ENCODE measurements at places on chromosomes 13 and 19.

GRCh38 chr13:113743366-113744195, 15.4 kb upstream of the TMEM255B start:
- no peak for DNase-seq

- no peak for DNase-seq
Observed at GRCh38 chr19:40365613-40366401, 17.3 kb downstream of the PLD3 start.

GRCh38 chr19:52343548-52343947, 7.5 kb downstream of the ZNF610 start:
- peak; percentile 2 for DNase-seq

GRCh38 chr13:23965346-23965745, 68.0 kb upstream of the C1QTNF9B start:
- DNase-seq: no peak

DNA sequence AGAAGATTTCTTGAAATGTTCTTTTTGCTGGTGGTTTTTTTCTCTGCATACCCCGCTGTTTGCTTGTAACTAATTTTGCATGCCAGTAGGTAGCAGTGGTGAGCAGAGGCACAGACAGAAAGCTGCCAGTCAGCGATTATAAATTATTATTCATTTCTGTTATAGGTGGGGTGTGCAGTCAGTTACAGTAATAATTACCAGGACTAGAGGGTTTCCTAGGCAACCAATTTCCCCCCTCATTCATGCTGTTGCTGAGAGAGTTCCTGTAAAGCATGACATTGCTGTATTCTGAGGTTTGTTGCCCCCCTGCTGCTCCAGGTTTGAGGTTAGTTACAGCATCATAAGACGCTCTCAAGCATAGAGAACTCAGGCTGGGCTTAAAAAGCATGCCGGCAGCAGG, 104.5 kb downstream of the URI1 start:
- DNase-seq: no peak

DNA sequence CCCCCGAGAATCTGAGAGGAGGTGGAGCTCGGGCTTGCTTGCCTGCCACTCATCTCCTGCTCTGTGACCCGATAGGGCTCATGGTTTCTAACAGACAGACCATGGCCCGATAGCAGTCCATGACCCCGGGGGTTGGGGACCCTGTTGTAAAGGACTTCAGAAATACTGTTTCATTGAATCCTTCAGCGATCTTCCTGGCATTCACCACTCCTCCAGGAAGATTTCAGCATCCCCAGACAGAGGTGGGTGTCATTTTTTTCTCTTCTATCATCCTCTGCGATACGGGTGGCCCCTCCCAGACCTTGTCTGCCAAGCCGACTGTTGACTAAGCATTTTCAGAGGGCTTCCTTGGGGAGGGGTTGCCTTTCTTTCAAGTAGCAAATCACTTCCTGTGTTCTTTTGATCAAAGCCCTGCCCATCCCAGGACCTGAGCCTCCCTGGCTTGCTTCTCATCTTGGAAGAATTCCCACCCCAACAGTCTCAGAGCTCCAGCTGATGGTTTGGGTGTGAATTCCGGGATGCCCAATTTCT, 1.7 kb downstream of the MYO1F start:
- DNase-seq: no peak

- DNase-seq: no peak
Observed at GRCh38 chr19:50708179-50708879, 11.3 kb downstream of the SHANK1 start.

DNA sequence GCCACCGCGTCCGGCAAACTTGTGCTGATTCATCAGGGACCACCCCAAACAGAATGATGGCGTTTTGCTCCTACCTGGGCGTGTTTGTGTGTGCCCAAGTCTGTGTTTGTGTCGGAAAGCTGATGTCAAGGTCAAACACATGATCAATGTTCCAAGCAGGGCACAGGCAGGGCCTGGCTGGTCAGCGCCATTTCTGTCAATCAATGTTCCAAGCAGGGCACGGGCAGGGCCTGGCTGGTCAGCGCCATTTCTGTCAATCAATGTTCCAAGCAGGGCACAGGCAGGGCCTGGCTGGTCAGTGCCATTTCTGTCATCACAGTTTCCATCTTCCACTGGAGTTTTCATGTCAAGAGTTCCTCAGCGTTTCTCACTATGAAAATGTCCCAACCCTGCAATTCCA, 14.9 kb upstream of the GRTP1 start:
- no peak for DNase-seq

- DNase-seq: no peak
Observed at GRCh38 chr19:28685802-28686201, 527.1 kb downstream of the UQCRFS1 start.

- DNase-seq: no peak
Observed at GRCh38 chr13:105969761-105970160, 565.7 kb downstream of the EFNB2 start.

GRCh38 chr13:60398379-60398891, 1.4 kb downstream of the TDRD3 start:
- DNase-seq: no peak

- DNase-seq: no peak
Observed at GRCh38 chr19:2546128-2547032, 70.5 kb downstream of the GADD45B start.

DNA sequence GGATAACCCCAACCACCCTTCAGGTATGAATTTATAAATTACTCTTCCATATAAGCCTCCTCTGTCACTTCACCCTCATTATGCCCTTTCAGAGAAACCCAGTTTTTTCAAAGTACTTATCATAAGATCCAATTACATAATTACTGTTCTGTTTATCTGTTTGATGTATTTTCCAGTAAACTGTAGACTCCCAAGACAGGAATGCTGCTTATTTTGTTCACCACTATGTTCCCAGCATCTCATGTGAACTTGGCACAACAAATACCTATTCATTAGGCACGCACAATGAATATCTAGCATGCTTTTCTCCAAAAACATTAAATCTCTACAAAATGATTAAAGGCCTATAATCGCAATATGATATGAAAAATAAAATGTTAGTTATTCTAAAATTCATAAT, 13.2 kb downstream of the ENOX1 start:
- DNase-seq: no peak

- DNase-seq: no peak
Observed at GRCh38 chr13:109182777-109183465, 553.5 kb downstream of the MYO16 start.

DNA sequence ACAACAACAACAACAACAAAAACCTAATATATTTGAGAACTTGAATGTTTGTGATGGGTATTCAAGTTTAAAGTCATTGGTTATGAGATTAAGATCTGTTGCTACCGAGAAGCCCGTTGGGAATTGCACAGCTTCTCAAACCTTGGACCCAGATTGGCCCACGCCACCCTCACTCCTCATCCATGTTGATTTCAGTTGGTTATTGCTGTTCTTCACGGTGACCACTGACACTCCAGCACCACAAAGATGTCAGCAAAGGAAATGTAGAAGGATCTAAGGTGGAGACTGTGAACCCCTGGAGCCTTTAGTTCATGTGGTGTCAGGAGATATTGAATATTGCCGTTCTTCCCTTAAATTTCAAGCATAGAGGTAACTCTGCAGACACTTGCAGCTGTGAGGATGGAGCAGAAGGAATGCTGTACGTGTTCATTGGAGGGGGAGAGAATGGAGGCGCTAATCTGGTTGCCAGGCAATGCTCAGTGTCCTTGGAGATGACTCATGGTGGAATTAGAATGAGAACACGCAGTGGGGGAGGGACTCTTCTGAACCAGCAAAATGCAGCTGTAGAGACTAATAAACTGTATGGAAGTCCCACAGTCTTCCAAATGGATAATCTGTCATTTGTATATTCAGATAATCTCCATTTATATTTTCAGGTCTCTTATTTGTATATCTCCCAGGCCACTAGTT, 20.8 kb upstream of the ZNF835 start:
- no peak for DNase-seq

- no peak for DNase-seq
Observed at GRCh38 chr19:37413313-37414084, 42.6 kb downstream of the ZNF527 start.

DNA sequence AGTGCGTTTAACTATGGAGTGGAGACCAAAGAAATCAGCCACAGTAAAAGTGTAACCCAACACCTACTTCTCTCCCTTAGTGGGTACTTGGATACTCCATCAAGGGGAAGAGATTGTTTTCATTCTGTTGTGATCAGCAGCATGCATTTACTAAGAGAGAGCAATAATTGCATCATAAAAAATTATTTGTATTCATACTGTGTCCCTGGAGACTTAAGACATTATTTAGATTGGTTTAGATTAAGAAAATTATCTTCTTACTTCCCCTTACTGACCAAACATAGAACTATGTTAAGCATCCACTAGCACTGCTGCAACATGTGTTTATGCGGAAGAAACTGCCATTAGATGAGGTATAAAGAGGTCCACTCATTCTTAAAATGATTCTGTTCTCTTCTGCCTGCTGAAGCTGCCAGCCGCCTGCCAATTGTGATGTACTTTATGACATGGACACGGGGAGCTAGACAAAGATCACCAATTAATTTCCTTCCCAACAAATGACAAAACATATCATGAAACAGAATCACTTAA, 738.5 kb downstream of the DIAPH3 start:
- DNase-seq: no peak

- DNase-seq: no peak
Observed at GRCh38 chr13:61135583-61135982, 280.1 kb downstream of the PCDH20 start.

DNA sequence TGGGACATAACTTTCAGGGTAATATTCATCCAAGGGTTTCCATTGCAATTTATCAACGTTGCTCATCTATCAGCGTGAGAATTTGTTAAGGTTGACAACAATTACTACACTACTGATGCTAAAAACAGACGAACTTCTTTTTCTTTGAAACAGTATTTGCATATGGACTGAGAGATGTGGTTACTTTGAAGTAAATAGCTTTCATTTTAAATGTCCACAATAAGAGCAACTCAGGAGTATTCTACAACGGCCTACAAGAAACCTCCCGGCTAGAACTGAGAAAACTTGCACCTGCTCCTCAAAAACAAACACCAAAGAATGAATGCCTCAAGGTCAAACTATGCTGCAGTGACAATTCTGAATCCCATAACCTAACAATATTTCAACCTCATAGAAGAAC, 238.4 kb downstream of the IRS2 start:
- DNase-seq: no peak

- peak; percentile 92 for DNase-seq
Observed at GRCh38 chr19:55216461-55217198, 7.3 kb upstream of the PTPRH start.

GRCh38 chr19:32543115-32543900, 37.7 kb upstream of the PDCD5 start:
- no peak for DNase-seq

- no peak for DNase-seq
Observed at GRCh38 chr13:69291292-69291906, 816.2 kb upstream of the ATXN8OS start.

DNA sequence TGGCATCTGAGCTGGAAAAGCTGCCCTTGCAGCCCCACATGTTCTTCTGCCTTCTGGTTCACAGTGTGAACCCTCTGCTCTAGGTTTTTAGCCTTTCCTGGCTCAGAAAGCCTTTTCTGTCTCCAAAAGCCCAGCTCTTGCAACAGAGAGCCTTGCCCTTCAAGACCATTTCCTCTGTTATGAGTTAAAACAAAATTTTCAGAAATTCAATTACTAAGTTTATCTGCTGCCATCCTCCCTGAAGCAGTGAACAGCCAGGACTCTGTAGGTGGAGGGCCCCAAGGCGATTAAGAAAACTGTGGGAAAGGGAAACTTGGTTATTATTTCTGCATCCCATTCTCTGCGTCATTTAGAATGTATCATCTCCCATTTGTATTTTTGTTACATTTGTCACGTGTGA, 18.8 kb downstream of the FAM124A start:
- DNase-seq: no peak

DNA sequence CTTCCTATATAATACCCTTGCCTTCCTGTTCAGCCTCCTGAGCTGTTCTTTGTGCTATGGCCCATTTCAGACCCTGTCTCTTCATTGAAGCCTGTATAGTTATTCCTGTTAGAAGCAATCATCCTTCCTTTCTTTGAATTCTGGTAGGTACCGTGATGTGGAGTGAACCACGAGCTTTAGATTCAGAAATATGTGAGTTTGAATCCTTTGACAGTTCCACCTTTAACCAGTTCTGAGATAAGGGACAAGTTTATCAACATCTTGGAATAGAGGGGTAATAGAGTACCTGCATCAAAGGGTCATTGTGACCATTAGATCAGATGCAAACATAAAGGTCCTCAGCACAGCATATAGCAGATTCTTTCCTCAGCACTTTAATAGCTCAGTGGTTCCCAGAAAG, 12.3 kb upstream of the CXCL17 start:
- no peak for DNase-seq

DNA sequence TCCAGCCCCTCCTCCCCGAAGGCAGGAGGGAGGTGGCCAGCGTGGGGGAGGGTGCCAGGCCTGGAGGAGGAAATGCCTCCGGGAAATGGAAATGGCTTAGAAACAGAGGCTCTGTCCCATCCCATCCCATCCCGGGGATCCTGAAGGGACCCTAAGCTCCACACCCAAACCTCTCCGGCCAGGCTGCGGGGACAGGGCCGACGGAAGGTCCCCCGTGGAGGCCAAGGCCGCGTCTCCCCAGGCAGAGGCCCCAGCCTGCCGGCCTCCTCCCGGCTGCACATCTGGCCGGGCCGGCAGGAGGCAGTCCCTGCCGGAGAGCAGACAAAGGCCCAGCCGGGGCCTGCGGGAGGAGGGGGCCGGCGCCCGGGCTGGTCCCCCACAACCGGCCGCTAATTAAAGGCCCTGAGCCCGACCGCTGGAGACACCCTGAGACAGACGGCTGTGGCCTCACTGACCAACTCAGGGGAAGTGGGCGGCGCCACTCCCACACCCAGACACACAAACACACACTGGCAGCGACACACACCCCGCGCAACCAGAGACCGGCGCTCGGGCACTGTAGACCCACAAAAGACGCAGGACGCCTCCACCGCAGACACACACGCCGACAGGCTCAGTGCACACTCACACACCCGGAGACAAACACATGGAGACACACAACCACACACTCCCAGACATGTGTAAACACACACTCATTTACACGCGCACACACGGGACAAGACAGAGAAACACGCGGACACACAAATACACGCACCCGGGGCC, 1.1 kb downstream of the ADAMTS10 start:
- no peak for DNase-seq

GRCh38 chr13:109485136-109485794, 301.1 kb downstream of the IRS2 start:
- DNase-seq: no peak

Data from SHP77 treated with DMSO at 0.1 percent for 48 hours (cell line).